Amniotic epithelial cell (primary cell): ENCODE measurements at places on chromosomes 7 and 10.

DNA sequence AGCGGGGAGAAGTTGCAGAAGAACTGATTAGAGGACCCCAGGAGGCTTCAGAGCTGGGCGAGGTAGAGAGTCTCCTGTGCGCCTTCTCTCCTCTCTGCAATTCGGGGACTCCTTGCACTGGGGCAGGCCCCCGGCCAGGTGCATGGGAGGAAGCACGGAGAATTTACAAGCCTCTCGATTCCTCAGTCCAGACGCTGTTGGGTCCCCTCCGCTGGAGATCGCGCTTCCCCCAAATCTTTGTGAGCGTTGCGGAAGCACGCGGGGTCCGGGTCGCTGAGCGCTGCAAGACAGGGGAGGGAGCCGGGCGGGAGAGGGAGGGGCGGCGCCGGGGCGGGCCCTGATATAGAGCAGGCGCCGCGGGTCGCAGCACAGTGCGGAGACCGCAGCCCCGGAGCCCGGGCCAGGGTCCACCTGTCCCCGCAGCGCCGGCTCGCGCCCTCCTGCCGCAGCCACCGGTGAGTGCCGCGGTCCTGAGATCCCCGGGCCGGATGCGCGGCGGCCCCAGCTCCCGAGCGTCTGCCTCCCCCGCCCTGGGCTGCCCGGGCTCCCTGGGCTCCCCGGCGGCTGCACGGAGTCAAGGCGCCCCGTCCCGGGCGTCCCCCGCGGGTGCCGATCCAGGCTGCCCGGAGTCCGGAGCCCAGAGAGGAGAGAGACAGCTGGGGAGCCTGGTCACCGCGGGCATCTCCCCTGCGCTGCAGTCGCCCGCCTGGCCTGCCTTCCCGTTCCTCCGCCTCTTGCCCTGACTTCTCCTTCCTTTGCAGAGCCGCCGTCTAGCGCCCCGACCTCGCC is at the start of gene PLAU:
Gene PLAU (plus strand): TSS at position 369 of the 789 bp plus-strand sequence. CDS start 424 bp downstream, outside the sequence.
- no peak for DNase-seq

GRCh38 chr7:139249179-139249810 is 18.3 kb downstream of the UBN2 start:
- peak; percentile 29 for DNase-seq

- DNase-seq: peak; percentile 93
Measured at GRCh38 chr10:17001961-17002749, 127.5 kb downstream of the CUBN start.

GRCh38 chr10:132708936-132709335 is 77.0 kb downstream of the NKX6-2 start:
- DNase-seq: no peak

GRCh38 chr7:131238347-131238931 is 89.2 kb upstream of the MKLN1 start:
- peak; percentile 74 for DNase-seq

DNA sequence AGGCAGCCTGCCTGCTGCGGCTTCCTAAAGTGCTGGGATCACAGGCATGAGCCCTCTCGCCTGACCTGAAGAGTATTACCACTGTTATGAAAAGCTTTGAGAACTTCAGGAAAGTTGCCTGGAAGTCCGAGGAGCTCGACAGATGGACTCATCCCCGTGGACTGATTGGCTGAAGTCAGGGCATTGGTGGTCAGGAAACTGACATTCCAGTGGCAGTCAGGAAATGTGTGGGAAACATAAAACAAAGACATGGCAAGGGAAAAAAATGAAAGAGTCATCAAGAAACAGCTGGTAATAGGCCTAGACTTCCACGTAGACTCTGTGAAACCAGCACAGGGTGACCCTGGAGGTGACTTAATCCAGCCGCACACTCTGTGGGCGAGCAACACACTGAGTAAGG is 123.3 kb downstream of the CDH23 start:
- peak; percentile 2 for DNase-seq

DNA sequence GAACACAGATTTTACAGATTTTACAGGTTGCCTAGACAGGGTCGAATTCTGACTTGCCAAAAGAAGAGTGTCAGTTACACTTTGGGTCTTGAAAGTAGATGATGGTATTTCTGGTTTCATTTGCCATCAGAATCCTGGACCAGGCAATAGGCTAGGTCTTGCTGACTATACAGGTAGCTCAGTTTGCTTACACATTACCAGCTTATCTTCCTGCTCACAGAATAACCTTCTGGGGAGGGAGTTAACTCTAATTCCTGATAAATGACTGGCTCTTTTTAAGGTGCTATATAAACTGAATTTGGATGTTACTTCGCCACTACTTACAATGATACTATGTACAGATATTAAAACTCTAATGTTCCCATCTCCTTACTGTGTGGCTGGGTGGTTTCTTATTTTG is 39.8 kb downstream of the GBF1 start:
- no peak for DNase-seq

DNA sequence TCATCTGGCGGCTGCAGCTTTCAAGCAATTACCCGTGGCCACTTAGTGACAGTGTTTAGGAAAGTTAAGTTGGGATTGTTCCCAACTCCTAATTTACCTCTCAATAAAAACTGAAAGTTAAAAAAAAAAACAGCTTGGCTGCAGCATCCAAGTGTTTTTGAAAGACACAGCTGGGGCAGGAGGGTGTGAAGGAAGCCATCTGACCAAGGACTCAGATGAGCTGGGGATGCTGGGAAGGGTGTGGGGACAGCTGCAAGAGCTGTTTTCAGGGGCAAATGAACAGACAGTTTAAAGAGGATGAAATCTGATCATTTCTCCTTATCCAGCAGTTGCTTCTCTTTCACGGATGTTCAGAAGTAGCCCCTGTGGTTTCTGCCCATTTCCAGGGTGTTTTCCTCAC is 129.2 kb upstream of the CDCA7L start:
- no peak for DNase-seq

DNA sequence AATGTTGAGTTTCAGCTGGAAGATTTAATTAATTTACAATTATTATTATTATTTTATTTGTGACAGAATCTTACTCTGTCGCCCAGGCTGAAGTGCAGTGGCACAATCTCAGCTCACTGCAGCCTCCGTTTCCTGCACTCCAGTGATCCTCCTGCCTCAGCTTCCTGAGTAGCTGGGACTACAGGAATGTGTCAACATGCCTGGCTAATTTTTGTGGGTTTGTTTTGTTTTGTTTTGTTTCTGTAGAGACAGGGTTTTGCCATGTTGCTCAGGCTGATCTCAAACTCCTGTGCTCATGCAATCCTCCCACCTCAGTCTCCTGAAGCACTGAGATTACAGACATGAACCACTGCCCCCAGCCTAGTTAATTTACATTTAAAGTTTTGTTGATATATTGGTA is 93.8 kb upstream of the MEOX2 start:
- peak; percentile 84 for DNase-seq

DNA sequence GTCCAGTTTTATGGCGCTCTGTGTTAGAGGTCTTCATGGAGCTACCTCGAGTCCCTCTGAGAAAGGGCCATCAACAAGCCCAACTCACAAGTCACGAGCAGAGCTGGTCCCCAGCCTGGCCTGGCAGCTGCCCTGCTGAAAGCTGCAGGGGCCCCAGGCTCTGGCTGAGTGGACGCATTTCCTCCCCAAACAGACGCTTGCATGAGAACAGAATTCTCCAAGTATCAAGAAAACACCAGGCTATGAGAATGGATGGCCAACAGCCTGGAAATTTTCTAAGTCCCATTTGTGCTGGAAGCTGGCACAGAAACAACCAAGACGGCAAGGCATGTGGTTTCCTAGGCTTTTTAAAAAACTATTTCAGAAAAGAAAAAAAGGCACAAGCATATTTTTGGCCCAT is 114.8 kb downstream of the FAM53B start:
- no peak for DNase-seq

DNA sequence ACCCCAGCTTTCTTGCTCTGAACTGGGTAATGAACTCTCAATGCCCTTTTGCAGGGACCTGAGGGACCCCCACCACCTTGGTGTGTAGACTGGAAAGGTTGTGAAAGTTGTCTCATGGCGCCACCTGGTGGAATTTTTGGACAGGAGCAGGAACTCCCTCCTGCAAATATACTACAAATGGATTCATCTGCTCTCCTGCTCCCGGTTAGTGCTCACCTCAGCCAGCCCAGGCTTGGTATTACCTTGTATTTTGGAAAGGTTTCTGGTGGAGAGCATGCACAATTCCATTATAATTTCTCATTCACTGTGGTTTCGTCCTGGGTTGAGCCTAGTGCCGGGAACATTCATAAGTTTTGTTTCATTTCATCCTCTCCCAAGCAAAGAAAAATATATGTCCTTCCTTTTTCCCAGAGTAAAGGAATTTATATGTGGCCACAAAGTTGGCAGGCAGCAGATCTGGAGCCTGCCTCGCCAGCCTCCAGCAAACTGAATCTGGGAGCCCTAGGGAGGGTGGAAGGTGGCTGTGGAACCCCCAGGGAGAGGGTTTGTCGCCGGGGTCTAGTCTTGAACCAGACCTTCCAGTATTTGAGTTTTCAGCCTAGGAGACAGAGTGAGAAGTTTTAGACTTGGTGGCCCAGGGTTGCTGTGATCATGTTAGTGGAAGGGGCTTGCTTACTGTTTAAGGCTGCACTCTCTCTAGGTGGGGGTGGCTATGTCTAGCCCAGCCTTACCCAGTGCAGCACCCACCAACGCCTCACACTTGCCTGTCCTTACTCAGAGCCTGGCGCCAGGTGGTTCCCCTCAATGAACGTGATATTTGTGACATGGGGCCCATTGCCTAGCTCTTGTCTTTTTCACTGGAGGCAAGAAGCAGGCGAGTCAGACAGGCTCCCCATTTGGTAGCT is 9.5 kb downstream of the FAM241B start:
- peak; percentile 56 for DNase-seq

DNA sequence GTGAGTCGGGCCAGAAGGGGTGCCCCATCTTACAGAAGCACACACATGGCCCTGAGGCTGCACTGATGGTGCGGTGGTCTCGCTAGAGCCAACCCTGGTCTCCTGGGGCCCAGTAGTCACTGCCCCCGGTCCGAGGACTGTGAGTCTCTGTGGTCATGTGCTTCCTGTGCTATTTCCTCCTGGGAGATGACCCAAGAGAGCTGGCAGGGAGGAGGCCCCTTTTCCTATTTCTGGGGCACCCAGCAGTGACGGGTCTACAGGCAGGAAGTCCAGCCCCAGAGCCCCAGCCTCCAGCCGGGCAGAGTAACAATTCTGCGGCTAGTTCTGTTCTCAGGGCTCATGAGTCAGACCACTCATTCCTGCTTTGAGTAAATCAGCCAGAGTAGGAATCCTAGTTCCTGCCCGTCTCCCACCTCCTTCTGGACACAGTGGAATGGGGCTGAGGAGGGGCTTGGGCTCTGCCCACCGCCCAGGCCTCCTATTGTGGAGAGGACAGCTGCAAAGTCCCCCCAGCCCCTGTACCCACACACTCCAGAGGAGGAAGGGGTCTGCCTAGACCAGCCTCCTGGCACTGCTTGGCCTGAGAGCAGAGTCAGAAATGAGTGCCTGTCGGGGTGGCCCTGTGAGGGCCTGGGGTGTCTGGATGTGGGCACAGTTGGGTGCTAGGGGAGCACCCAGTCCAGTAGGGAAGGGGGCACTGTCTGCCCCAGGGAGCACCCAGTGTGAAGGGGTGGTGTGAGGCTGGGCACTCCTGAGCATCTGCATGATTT is 80.5 kb upstream of the PPIF start:
- DNase-seq: peak; percentile 94
